ENCODE measurements at places on chromosomes 13 and 19.
A peak's percentile ranks its signal among the peaks of the same experiment; 100 is the strongest.

GRCh38 chr19:51351266-51351990, 9.5 kb upstream of the VSIG10L start:
- DNase-seq = no peak

DNA sequence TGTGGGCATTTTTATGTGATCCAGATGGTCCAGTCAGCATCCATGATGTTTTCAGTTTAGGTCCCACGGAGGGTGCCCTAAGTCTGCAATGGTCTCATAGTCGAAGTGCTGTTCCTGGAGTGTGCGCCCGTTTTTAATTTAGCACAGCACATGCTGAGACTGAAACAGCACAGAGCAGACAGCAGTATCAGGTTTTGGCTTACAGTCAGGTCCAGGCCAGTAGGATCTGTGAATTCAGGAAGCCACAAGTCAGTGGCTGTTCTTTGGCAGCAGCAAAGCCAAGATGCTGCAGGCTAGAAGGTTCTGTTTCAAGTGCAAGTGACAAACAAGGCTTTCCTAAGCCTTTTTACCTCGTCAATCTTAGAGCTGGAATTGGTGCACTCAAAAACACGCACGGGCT, 18.3 kb downstream of the FBXO27 start:
- DNase-seq = no peak

- DNase-seq = no peak
Observed at GRCh38 chr19:2823646-2824045, 4.0 kb downstream of the ZNF554 start.

DNA sequence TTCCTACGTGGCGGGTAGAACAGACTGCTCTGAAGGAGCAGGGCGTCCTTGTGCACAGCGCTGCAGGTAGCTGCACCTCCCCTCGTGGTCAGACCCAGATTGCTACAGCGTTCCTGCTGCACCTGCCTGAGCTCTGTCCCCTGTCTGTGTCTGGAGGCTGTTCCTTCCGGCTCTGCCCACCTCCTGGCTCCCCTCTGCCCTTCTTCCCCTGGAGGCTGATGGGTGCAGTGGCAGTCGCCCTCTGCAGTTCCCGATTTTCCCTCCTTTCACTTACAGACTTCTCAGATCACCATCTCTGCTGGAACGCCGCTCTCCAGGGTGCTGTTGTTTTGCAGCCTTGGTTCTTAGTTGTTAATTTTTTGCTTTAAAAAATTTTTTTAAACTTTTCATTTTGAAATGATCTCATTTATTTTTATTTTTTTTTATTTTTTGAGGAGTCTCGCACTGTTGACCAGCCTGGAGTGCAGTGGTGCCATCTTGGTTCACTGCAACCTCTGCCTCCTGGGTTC, 53.6 kb downstream of the SMARCA4 start:
- DNase-seq = no peak

DNA sequence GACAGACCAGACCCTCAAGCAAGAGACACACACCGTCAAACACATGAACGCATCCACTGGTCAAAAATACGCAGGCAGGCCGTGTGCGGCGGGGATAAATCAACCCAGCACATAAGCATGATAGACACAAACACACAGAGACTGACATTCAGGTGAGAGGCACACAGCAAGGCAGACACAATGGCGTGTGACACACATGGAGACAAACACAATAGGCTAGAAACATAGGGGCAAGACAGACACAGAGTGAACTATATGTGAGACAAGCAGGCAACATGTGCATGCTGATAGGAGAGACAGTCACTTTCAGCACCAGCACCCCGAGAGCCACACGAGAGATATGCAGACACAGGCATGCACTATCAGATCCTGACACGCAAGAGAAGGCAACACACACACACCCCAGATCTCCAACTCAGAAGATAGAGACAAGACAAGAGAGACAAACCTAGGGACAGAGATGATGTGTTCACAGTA, 6.9 kb upstream of the JUNB start:
- DNase-seq = peak; percentile 29

DNA sequence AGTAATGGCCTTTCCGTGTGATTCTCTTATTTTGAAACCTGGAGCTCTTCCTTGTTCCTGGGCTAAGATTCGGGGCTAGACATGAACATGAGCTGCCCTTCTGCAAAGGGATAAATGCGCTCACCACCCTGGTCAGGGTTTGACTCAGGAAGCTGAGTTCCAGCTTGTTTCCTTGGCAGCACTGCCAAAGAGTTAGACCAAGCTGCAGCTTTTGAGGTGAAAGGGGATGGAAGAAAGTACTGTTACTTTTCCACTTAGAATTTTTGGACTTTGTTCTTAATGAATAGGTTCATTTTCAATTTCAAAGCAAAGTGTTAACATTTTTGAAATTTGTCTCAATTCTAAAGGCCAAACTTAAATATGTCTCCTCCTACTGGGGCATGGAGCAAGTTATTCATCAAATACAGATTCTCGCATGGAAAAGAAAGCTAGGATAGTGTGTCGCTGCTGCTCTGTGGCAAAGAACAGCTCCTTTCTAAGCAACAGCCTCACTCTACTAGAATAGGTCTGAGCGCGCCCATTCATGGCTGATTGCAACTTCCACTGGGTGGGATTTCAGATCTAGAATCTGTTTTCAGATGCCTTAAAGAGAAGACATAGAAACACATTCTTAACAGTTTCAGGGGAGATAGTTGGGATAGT, 2.2 kb downstream of the RGCC start:
- DNase-seq = no peak

DNA sequence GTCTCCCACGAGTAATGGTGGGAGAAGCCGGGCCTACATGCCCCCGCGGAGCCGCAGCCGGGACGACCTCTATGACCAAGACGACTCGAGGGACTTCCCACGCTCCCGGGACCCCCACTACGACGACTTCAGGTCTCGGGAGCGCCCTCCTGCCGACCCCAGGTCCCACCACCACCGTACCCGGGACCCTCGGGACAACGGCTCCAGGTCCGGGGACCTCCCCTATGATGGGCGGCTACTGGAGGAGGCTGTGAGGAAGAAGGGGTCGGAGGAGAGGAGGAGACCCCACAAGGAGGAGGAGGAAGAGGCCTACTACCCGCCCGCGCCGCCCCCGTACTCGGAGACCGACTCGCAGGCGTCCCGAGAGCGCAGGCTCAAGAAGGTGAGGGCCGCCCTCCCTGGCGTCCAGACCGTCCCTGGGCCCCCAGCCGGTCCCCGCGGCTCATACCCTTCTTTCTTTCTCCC, 1.4 kb upstream of the USF2 start:
- peak; percentile 47 for DNase-seq

GRCh38 chr19:16952046-16952445, 63.2 kb downstream of the F2RL3 start:
- DNase-seq = no peak

DNA sequence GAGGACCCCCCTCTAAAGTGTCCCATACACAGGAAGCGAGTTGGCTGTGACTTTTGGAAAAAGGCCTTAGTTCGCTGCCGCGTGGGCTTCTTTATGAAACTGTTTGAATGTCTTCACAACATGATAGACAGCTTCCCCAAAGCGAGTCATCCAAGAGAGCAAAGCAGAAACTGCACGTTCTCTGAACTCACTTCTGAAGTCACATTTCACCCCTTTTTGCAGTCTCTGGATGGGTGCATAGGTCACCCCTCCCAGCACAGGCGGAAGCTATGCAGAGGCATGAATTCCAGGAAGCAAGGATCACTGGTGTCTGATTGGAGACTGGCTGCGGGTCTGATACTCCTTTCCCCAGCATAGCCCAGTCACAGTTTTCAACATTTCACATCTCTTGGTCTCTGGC, 10.6 kb downstream of the GPI start:
- DNase-seq = no peak

DNA sequence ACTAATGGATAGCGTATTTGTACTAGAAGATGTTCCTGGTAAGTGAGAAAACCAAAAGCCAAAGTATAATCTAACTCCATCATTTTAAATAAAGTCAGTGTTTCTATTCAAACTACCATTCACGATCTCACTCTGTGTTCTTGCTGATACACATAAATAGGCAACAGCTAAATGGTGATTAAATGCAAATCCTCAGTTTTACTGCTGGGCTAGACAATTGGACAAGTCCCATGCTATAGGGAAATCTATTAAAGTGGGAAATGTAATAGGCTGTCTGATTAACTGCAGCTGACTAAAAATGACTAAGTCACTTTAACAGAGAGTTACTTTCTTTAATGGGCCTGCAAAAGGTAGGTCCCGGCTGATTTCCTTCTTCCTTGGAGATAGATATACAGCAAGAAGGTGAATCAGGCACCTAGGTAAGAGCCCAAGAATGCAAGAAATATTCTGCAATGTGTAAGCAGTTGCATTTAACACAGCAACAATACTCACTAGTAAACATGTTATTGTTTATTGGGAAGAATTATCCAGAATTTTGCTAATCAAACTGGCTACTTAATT, 298.4 kb downstream of the SLITRK6 start:
- no peak for DNase-seq
